ENCODE measurements at places on chromosomes 2 and 18. TPM values are rescaled to one million over a fixed set of nuclear protein-coding genes. Genes with fewer than 3 reads are reported as not detected.

- DNase-seq: no peak
Observed at GRCh38 chr2:210630873-210631560, 74.6 kb downstream of the CPS1 start.

DNA sequence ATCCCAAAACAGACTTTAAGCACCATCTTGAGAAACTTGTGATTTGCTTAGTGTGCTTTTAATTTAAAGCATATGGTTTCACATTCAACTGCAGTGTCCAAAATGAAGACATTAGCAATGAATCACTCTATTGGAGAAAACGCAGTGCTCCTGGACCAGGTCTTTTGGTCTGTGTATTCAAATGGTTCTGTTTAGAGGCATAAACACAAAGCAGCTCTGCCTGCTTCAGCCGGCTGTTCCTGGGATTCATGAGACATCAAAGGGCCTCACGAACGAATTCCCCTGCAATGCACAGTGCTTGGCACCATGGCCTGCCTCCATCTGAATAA, 117.1 kb upstream of the SP5 start:
- peak; percentile 72 for DNase-seq

- no peak for DNase-seq
Observed at GRCh38 chr2:108320326-108320922, 31.7 kb downstream of the SULT1C2 start.

The KCNG2 gene
- polyA plus RNA-seq: 0.48 TPM

DNA sequence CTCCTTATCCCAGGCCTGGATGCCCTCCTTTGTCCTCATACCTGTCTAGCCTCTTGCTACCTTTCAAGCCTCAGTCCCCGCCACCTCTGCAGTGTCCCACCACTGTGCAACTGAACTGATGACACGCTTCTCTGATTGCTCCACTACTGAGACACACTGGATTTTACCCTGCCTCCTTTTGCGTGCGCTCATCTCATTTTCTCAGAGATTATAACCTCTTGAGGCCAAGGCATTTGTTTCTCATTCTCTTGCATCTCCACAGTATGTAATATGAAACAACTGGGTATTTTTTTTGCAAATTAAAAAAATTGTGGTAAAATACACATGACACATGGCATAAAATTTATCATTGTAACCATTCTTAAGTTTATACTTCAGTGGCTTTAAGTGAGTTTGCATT, 95.4 kb downstream of the PRKCE start:
- no peak for DNase-seq

- peak; percentile 36 for DNase-seq
Observed at GRCh38 chr2:67256892-67257291, 140.2 kb upstream of the ETAA1 start.

DNA sequence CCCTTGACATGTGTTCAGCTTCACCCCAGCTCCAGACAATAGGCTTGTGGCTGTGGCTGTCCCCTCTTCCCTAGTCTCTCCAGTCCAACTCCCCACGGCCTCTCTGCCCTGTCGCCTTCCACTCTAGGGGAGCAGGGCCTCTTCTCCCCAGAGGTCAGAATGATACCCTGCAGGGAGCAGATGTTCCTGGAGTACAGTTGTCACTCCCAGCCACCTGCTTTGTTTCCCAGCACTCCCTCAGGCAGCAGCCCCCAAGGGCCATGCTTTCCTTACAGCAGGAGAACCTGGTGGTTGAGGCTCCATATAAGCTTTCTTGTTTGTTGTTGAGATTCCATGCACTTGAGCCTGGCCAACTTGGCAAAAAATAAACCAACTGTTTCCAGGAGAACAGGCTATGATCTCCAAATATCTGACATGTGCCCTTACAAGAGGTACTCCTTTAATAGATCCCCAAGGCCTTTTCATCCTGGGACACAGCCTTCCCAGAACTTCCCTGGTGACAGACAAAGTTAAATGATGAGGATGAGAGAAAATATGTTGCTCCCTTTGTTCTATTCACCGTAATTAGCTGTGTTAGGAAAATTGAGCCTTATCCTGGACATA, 45.1 kb downstream of the DPYSL5 start:
- DNase-seq: no peak

- no peak for DNase-seq
Observed at GRCh38 chr2:212064318-212064717, 474.3 kb downstream of the ERBB4 start.

DNA sequence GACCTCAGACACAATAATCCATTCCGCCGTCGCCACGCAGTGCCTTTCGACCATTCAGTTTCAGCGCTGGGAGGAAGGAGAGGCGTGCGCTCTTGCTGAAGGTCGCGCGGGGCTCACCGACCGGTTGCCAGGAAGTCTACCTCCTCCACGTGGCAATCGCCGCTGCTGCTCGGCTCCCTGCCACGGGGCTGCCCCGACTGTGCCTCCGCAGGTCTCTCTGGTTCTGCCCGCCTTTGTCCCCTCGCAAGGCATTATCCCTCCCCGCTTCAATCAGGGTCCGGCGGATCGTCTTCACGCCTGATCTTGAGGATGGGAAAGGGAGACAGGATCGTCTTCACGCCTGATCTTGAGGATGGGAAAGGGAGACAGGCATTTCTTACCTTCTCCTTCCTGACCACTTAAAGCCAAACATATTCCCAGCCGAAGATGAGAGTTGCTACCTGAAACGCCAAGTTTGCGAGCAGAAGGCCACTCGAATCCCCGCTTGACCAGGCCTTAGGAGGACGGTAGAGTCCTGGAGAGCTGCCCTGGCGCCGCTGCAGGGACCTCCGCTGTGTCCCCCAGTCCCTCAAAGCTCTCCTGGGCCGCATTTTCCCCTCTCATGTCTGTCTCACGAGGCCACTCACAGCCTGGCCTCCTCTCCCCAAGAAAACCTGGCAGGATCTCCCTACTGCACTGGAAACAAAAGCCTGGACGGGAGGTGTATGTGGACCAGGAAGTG, 4.3 kb upstream of the GPR45 start:
- peak; percentile 18 for DNase-seq

GRCh38 chr18:79857082-79857671, 59.4 kb downstream of the KCNG2 start:
- DNase-seq: peak; percentile 48

GRCh38 chr18:24628326-24628725, 167.9 kb downstream of the HRH4 start:
- DNase-seq: no peak

- DNase-seq: no peak
Observed at GRCh38 chr2:193695367-193695766, 1500.6 kb upstream of the TMEFF2 start.

DNA sequence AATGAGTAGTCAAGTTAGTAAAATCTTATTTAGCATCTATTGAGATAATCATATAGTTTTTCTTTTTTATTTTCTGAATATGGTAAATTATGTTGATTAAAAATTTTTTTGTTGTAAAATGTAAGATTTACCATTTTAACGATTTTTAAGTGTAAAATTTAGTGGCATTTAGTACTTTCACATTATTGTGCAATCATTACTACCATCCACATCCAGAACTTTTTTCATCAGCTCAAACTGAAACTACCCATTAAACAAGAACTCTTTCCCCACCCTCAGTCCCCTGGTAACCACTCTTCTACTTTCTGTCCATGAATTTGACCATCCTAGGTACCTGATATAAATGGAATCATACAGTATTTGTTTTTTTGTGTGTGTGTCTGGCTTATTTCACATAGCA, 11.1 kb downstream of the RAB3GAP1 start:
- DNase-seq: no peak

The MEP1B gene
- not detected for polyA plus RNA-seq

- no peak for DNase-seq
Observed at GRCh38 chr2:208135794-208136715, 6.4 kb upstream of the CRYGC start.

GRCh38 chr2:232184346-232184745, 194.2 kb upstream of the ALPP start:
- no peak for DNase-seq

DNA sequence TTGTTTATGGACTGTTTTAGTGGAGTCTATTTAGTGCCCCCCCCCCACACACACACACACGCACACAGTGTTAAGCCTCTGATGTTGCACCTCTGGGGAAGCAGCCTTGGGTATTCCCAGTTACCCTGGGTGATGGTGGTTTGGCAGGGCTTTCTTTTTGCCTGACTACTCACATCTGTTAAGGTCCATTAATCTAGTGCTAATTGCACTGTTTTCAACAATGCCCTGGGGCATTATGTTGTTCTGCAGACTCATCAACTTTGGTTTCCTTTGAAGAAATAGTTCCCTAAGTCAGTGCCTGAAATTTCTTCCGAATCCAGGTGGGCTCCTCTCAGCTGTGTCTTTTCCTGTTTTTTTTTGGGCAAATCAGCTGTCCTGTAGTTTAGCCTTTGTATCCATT, 34.7 kb downstream of the SPOPL start:
- DNase-seq: no peak

The ATP9B gene
- 14.5 TPM for polyA plus RNA-seq

DNA sequence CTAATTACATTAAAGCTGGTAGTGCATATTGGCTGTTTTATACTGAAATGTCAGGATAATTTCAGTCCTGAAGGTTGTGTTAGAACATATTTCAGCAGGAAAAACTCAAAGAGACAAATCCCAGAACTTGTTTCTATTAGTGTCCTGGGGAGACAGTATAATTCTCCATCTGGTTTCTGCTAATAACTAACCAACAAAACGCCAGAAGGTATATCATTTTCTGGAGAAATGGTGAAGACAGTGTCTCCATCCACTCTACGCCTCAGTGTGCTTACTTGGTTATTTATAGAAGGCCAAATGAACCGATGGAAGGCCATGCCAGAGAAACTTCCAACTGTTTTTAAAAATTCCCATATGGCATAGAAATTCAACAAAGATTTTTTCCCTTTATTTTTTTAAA, 41.6 kb downstream of the GCA start:
- no peak for DNase-seq

DNA sequence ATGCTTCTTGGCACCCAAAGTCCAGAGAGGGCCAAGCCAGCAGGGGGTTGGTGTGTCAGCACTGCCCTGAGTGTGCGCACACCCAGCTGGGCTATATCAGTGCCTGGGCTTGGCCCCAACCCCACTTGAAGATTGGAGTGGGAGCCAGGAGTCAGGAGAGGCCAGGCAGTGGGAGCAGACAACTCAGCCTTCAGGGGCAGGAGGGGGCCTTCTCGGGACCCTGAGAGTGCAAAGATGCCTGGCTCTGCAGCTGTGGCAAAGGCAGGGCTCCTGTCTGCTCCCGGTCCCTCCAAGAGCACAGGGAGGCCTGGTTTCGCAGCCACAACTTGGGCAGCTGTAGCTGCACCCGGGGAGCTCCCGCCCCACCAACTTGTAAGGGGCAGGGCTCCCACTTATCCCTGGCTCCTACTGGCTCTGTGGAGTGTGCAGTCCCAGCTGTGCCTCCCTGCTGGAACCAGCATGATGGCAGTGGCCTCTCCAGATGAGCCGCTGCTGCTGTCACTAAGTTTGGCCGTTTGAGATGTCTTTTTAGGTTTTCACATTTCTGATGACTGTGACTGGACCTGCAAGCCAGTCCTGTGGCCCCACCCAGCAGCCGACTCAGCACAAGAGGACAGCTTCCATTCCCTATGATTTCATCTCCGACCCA, 148.8 kb upstream of the HS6ST1 start:
- DNase-seq: no peak
